ENCODE measurements at places on chromosomes 7 and 10.

DNA sequence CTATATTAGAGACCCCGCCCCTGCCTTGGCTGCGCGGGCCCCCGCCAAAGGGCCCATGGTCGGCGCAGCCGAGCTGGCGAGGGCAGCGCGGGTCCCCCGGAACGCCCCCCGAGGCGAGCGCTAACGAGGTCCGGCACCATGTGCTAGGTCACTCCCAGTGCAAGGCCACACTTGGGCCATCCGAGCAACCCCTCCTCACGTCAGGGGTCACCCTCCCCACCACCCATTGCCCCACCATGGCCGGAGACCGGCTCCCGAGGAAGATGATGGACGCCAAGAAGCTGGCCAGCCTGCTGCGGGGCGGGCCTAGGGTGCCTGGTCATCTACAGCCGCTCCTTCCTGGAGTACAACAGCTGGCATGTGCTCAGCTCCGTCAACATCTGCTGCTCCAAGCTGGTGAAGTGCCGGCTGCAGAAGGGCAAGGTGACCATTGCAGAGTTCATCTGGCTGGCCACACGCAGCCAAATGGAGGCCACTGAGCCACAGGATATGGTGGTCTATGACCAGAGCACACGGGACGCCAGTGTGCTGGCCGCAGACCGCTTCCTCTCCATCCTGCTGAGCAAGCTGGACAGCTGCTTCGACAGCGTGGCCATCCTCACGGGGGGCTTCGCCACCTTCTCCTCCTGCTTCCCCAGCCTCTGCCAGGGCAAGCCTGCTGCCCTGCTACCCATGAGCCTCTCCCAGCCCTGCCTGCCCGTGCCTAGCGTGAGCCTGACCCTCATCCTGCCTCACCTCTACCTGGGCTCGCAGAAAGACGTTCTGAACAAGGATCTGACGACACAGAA is 12.4 kb upstream of the SEC24C start:
- H3K4me3 ChIP-seq: peak overlapping the region; percentile 51
- H3K27me3 ChIP-seq: no peaks in the 10 kb centered on the region
- no peak for DNase-seq
- H3K4me1 ChIP-seq: peaks cover 11% of the 10 kb centered on the region

DNA sequence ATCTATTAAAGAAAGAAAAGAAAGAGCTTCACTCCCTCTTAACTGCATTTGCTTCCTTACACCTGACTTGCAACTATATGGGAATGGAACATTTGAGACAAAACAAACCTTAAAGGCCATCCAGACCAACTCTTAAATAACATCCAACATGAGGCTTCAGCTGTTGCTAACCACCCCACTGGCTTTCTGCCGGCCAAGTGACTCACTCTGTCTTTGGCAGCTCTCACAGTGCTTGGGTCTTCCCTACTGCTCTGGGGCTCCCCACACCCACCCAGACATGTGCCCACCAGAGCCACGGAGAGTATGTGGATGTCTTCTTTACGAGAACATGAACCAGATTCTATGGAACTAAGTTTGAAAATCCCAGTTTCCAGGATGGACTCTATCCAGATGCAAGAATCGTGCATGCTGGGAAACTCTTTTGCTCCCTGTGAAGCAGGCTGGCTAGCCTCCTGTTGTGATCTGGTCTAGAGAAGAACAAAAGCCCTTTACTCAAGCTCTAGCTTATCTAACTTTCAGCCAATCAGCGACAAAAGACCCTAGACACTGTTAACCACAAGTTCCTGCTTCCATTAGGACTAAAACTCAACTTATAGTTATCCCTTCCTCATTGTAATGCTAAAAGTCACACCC is 245.7 kb downstream of the TCERG1L start:
- H3K27me3 ChIP-seq: no peaks in the 10 kb centered on the region
- DNase-seq: no peak
- H3K27ac ChIP-seq: no peak overlapping the region
- H3K4me3 ChIP-seq: no peak overlapping the region
- no peaks in the 10 kb centered on the region for H3K4me1 ChIP-seq
- no peaks in the 10 kb centered on the region for H3K36me3 ChIP-seq

DNA sequence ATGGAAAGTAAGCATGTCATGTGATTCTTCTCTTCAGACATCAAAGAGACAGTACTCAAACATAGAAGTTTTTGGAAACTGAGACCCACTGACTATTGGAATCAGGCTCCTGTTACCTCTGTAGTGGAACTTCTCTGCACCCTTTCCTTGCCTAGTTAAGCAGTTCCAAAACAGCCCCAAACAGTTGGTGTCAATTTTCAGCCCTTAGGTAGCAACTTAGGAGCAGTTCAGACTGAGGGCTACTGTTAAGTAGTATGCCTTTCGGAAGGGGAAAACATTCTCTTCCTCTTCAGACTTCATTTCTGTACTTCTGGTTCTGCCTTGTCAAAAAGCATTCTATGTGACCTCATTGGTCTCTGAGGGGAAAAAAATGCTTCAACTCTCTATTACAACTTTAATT is 85.7 kb downstream of the ZNF277 start:
- no peaks in the 10 kb centered on the region for H3K4me1 ChIP-seq
- H3K27me3 ChIP-seq: no peaks in the 10 kb centered on the region
- DNase-seq: no peak
- H3K27ac ChIP-seq: no peak overlapping the region
- no peak overlapping the region for H3K4me3 ChIP-seq

DNA sequence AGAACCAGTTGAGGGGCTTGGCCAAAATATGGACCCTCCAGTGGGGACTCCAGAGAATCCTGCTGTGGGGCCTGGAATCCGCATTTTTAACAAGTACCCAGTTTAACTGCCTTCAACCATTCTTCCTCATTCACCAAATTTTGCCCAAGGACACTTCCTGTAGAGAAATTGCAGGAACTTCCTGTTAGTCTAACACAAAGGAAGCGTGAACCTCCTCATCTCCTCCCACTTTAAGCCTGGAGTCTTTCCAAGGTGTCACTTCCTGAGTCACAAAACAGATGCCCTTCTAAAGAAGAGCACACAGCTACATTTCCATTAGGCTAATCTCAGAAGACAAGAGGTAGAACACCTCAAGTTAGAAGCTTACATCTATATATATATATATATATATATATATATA is 188.4 kb downstream of the PPP1R17 start:
- no peak overlapping the region for H3K4me3 ChIP-seq
- H3K27me3 ChIP-seq: no peaks in the 10 kb centered on the region
- no peaks in the 10 kb centered on the region for H3K4me1 ChIP-seq
- no peaks in the 10 kb centered on the region for H3K36me3 ChIP-seq
- H3K27ac ChIP-seq: no peak overlapping the region
- DNase-seq: no peak

All from activated CD4-positive, alpha-beta memory T cell treated with anti-CD3 and anti-CD28 coated beads for 36 hours (primary cell).